Substantia nigra (tissue), 51 donors: ENCODE measurements at places on chromosomes 7 and 10.
A peak's percentile ranks its signal among the peaks of the same experiment; 100 is the strongest.

DNA sequence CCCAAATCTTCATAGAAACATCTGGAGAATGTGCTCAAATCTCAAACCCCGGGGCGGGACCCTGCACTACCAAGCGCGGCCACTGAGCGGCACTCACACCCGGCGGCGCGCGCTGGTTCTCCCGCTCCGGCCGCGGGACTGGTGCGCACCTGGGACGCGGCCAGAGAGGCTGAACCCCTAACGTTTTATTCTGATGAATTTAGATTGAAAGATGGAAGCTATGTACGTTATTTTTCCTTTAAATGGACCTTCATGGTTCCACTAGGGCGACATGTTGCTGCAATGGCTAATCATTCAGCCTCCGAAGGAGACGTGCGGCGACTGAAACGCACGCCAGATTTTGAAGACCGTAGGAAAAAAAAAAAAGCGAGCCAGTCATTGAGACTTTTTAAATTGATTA is 107.0 kb upstream of the INSIG1 start:
- peak; percentile 6 for DNase-seq

- no peak for DNase-seq
Observed at GRCh38 chr7:25481891-25482290, 253.6 kb upstream of the NPVF start.

- no peak for DNase-seq
Observed at GRCh38 chr10:51530541-51530940, 168.9 kb downstream of the CSTF2T start.

- peak; percentile 62 for DNase-seq
Observed at GRCh38 chr10:88934900-88935672, 17.5 kb downstream of the ACTA2 start.

DNA sequence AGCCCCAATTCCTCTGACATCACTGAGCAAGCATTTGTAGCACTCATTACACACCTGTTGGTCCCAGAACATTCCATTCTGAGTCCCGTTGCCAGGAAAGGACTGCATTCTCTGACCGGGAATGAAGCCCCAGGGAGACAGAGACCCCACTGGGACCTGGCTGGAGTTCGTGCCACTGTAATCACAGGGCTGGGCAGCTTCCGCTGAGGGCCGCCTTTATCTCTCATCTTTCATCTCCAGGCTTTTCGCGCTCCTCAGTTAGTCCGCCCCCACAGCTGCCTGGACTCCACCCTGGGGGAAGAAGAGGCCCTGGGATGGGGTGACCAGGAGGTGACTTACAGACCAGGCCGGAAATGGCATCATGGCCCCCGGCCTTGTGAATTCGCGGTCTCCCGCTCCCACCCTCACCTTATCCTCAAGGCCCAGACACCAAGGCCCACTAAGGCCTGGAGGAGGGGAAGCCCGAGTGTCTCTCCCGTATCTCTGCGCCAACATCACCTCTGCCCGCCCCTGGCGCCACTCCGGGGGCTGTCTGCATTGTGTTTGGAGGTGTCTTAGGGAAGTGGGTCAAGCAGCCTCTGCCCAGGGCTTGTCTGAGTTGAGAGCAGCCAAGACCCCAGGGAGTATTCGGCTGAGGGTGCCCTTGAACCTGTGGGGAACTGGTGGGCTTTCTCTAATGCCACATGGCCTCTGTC is 75.4 kb downstream of the PROSER2 start:
- DNase-seq: no peak

DNA sequence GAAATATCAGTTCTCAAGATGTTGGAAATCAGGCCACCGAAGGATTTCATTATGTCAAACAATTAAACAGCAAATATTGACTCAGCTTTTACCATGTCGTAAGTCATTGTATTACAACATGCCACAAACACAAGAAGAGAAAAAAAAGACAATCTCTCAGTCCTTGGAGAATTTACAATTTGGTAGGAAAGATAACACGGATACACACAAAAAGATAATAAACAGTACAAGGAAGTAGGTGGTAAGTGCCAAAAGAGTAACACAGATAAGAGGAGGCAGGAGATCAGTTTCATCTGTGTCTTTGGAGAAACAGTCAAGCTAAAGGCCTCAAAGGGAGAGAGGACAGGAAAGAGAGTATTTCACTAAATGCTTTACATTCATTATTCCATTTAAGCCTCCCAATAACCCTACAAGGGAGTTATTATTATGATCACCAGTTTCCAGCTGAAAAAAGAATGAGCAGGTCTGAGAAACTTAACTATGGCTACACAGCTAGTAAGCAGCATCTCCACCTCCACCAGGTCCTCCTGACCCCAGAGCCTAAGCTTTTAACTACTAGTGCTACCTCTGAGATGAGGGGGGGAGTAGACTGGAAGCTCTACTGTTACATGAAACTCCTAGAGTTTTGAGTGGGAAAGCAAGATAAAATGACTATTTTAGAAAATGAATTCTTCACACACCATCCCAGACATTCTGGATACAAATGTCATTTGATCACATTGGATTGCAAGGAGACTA is 13.9 kb upstream of the DNAJC1 start:
- DNase-seq: no peak

DNA sequence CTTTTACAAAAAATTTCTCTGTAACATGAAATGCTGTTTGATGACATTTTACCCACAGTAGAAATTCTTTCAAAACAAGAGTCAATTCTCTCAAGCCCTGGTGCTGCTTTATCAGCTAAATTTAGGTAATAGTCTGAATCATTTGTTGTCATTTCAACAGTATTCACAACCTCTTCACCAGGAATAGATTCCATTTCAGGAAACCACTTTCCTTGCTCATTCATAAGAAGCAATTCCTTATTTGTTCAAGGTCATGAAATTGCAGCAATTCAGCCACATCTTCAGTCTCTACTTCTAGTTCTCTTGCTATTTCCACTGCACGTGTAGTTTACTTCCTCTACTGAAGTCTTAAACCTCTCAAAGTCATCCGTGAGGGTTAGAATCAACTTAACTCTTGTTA is 14.1 kb downstream of the STAG3 start:
- DNase-seq: no peak

GRCh38 chr7:127587663-127588018 is 570 bp upstream of the ARF5 start:
- no peak for DNase-seq

DNA sequence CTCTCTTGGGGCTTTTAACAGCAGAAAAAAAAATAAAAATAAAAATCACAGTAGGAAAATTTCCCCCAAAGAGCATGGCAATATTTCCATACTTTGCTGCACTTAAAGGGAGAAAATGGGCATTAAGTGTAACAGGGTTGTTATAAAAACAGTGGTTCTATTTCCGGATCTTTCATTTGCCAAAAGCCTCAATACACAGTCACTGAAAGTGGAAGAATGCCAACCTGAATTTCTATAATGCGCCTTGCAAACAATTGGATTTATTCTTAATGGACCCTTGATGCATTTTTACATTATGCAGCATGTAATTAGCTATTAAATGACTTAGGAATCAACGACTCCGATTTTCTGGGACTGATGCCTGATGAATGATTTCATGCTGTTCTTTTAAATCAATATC is 127.6 kb upstream of the NANOS1 start:
- DNase-seq: no peak

- DNase-seq: no peak
Observed at GRCh38 chr10:520402-520787, 169.1 kb downstream of the DIP2C start.

GRCh38 chr7:47751043-47751442 is 169.1 kb upstream of the TNS3 start:
- DNase-seq: no peak

GRCh38 chr7:151981223-151981622 is 25.0 kb downstream of the GALNTL5 start:
- DNase-seq: no peak

- no peak for DNase-seq
Observed at GRCh38 chr7:34240417-34240816, 335.1 kb downstream of the BMPER start.

DNA sequence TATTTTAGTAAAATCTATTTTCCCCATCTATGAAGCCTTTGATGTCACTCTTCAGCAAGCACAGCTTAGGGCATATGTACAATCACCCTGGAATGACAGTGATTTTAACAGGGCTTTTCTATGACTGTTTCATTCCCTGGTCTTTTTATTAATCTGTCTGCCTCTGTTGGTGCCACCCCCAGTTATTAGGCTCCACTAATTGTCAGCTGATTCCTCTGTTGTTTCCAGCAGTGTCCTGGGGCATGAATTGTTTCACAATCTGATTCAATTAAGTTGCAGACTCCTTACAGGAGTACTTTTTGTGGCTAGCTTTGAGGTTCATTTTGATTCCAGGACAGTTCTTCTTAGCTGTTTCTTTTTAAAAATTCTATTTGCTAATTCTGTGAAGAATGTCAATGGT is 38.6 kb downstream of the MYO3A start:
- DNase-seq: no peak

DNA sequence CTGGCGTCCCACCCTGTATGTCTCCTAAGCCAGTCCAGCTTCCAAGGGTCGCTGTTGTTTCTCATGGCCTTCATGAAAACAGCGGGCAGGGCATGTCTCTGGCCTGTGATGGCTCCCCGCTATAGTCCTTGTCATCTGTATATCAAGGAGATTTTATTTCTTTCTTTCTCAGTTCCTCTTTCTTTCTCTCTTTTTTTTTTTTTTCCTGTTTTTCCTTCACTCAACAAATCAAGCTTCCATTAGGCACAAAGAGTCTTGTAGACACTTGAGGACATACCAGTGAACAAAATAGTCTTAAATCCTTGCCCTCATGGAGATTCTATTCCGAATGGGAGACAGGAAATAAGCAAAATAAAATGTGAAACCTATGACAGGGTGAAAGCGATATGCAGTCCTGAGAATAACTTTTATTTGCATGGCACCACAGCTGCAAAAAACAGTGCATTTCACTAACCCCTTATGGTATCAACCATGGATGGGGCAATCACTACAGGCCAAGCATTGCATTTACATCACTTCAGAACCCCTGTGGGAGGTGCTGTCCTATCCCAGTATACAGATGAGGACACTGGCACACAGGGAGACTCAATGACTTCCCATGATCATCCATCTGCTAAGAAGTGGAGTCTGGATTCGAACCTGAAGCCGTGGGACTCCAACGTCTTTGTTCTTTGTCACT is 50.7 kb downstream of the SYPL1 start:
- no peak for DNase-seq

GRCh38 chr7:140416560-140416959 is 12.7 kb downstream of the RAB19 start:
- no peak for DNase-seq

GRCh38 chr10:112970021-112970420 is 20.0 kb downstream of the TCF7L2 start:
- DNase-seq: no peak

- no peak for DNase-seq
Observed at GRCh38 chr10:90111671-90112070, 410.3 kb downstream of the KIF20B start.

DNA sequence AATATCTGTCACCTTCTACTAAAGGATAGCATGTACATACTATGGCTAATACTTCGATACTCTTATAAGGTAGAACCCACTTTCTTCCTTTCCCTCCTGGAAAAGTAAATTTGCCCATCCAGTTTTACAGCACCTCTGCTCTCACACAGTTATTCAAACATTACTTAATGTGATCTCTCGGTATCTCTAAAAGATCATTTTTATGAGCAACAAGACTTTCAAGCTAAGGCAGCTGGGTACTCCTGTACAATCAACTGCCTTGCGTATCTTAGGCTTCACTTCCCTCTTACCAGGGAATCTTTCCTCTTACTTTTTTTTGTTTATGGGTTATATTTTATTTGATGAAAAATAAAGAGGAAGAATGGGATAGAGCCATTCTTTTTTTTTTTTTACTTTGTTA is 26.5 kb upstream of the TLL2 start:
- no peak for DNase-seq

GRCh38 chr10:17273403-17273802 is 45.4 kb downstream of the VIM start:
- DNase-seq: no peak

DNA sequence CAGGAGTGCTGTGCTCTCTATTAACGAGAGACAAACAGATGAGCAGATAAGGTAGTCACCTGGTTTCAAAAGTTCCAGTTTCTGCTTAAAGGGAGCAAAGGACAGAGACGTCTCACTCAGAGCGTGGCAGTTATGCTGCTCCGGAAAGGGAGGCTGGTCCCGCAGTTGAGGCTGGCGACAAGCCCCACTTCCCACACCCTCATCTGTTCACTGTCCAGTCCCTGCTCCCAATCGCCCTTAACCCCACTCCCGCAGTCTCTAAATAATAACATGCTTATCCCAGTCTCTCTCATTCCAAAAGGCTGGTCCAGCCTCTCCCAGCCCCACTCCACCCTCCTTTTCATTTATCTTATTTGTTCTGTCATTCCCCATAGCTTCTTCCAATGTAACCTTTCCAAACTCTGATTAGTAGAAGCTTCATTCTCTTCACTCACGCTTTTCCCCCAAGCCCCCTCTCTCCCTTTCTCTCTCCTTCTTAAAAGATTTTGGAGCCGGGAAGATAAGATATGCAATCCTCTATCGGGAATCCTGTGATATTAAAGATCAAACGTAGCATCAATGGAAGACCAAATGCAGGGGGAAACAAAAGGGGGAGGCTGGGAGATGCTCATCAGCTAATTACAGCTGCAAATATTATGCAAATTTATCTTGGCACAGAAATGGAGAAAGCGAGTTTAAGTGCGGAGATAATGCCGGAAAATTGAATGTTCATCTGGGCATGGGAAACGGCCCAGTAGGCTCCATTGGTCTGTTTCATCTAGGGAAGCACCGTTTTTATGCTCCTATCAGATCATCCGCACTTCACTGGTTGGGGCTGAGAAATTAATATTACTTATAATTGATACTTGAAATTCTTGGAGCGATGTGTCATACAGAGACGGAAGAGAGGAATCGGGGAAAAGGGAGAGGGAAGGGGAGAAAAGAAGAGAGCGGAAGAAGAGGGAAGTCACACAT is 16.3 kb upstream of the GATA3 start:
- DNase-seq: no peak

DNA sequence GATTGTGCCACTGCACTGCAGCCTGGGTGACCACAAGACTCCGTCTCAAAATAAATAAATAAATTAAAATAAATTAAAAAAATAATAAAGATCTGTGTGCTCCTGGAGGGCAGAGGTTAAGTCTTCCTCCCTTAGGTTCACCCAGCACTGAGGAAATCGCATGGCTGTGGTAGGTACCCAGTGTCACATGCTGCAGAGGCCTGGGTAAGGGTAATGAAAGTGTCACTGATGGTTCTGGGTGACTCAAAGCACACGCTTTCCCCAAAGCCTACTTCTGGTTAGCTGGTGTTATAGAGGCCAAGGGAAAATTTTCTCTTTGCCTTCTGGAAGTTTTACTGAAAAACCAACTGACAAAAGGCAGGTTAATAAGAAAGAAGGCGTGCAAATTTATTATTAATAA is 88.8 kb upstream of the ITGB1 start:
- no peak for DNase-seq

GRCh38 chr7:96527133-96527827 is 182.4 kb downstream of the SEM1 start:
- no peak for DNase-seq

GRCh38 chr7:110179037-110179436 is 911.9 kb upstream of the LRRN3 start:
- DNase-seq: no peak
